ENCODE measurements at places on chromosomes 7 and 10.

- no peak for DNase-seq
Observed at GRCh38 chr7:87534072-87534471, 58.6 kb upstream of the ABCB4 start.

DNA sequence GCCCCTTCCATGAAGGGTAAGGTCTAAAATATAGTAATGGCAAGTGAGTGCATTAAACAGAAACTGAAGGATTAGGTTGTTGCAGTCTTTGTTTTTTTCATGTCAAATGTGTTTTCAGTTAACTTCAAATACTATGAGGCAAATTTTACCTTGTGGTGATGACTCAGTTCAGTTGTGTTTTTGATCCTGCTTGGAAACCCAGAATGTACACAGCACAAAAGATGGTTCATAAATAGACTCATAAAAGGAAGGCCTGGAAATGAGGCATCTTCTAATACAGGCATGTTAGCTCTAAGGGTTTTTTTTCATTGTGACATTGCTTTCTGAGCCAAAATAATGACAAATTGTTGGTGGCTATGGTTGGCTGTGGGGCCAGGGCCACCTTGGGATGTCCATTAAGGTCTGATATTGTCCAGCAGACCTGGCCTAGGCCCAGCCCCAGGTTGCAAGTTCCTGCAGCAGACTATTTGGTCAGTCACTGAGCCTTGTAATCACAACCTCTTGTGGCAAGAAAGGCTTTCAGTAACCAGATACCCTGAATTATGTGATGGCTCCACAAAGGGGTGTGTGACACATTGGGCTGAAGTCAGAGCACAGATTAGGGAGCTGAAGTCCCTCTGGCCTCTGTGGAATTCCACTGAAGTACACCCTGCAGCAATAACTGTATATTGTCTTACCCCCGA is 69.0 kb upstream of the SAMD8 start:
- DNase-seq = no peak

DNA sequence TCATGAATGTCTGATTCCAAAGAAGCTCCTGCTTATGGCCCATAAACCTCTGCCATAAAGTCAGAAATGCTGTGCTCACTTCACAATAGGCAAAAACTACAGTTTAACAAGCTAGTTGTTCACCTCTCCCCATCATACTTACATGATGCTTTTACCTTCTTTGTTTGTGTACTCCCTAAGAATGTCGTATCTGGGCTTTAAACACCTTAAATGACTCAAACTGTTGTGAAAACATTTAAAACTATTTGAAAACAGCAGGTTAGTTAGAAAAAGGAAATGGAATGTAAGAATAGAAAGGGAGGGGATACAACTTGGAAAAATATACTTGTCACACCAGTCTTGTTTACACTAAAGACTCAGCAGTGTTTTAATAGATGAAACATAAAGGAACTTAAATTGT is 128.2 kb upstream of the AGR3 start:
- no peak for DNase-seq

DNA sequence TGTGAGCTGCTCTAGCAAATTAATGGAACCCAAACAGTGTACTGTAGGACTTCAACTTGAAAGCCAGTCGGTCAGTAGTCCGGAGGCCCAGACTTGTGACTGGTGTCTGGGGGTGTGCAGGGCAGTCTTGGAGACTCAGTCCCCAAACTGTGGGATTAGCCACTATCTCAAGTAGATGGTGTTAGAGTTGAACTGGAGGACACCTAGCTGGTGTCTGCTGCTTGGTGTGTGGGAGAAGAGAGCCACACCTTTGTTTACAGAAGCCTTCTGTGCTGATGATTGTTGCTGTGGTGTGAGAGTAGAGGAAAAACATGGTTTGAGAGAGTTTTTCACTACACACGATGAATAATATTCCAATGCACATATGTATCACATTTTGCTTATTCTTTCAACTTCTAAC is 47.4 kb downstream of the CUL2 start:
- no peak for DNase-seq

DNA sequence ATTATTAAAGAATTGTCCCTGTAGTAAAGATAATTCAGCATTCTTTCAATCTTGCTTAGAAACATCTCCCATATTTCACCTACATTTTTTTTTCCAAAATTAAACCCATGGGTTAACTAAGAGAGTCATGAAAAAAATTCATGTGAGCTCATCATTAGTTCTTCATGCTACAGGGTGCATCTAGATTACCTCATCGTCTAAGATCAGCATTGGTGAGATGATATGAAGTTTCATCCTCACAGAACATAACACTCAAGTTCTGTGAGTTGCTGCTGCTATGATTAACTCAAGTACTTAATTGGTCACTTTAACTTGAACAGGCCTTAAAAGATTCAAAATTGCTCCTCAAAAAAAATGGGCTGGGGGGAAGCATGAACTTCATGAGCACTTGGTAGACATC is 50.0 kb downstream of the RAB11FIP2 start:
- DNase-seq = no peak

GRCh38 chr10:43093423-43094076 is 16.7 kb downstream of the RET start:
- no peak for DNase-seq

- no peak for DNase-seq
Observed at GRCh38 chr10:47349516-47349915, 1.4 kb downstream of the RBP3 start.

- DNase-seq = no peak
Observed at GRCh38 chr7:131945957-131946544, 389.6 kb upstream of the PODXL start.

DNA sequence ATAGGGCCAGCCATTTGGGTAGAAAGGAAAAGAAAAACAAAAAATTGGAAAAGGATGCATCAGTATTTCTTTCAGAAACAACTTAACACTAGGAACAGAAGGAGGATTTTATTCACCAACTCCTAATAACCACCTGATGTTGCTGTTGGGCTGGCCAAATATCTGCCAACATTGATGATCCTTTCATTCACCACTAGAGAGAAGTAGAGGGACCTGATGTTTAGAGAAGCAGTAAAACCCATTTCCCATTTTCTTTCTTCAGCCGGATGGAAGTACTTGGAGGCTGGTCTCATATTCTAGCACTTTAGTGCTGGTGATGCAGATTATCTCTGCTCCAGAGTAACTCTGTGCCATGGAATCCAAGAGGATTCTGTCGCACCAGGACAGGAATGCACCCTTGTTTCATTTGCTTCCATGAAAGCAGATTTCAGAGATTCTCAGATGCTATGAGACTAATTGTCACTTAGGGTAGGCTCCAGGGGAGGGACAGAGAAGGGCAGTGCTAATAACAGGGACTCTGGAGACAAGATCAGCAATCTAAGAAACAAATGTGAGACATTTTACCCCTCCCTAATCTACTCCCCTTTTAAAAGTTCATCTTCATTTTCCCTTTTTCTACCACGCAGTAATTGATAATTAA is 3.1 kb downstream of the KLLN start:
- no peak for DNase-seq

- DNase-seq = no peak
Observed at GRCh38 chr7:88046839-88047573, 113.0 kb downstream of the ADAM22 start.

GRCh38 chr7:154927624-154928125 is 75.2 kb downstream of the PAXIP1 start:
- peak; percentile 65 for DNase-seq

DNA sequence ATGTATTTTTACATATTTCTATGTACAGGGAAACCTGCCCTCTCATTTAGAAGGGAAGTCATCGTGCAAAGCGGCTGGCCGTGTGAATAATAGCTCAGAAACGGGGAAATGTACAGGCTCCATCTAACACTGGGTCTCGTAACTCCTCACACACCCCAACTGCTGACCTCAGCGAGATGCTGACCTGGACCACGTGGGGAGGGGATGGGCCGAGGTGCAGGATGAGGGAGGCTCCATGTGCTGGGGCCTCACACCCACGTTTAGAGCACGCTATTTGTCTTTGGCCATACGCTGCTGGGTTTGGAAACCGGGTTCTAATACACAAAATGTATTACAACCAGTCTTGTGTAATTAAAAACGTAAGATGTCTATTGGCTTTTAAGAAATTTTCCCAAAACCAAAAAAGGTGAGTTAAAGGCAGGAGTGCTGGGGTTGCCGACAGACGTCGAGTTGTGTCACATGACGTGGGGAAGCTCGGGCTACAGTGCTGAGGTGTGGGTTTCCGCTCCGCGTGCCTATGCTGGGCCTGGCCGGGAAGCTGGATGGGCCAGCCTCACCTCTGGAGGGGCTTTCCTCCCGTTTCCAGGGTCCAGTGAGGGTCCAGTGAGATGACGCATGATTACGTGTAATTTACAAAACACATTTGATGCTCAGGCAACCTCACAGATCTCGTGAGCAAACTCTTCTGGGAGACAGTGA is 215.6 kb downstream of the DNAJB6 start:
- DNase-seq = no peak

DNA sequence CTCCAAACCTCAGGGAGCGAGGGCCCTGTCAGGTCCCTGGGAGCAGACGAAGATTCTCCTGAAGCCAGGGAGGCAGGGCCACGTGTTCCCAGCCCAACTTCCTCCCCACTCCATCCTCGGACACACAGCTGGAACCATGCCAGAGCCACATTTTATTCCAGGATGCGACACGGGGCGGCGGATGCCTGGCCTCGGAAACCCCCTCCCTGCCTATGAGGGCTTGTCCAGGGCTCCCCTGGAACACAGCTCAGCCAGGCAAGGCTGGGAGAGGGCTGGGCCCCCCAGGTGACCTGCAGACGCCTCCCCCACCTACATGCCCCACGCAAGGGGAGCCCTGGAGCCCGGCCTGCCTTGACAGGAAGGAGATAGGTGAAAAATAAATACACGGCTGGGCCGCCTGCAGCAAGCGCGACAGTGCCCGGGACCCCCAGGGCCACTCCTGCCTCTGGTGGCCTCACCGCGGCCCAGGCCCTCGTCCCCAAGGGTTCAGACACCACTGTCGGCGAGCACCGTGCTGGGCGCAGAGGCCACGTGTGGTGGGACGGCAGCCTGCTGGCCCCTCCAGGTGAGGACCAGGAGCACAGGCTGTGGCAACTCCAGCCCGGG is 21.5 kb downstream of the GET4 start:
- no peak for DNase-seq

- no peak for DNase-seq
Observed at GRCh38 chr10:77430530-77430929, 207.1 kb downstream of the KCNMA1 start.

DNA sequence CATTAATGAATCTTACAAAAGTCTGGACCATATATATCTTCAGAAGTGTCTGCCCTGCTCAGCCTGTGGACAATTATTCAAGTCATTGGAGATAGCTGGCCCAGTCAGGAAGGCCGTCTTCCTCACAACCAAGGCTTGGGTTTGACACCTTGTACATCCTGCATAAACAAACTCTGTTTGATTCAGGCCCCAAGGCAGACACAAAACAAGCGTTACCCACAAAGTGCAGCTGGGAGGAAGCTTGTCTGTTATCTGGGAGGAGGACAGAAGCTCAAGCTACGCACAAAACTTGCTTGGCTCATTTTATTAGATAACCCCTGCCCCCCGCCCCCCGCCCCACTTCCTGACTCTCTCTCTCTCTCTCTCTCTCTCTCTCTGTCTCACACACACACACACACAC is 166.9 kb upstream of the WDR11 start:
- no peak for DNase-seq

GRCh38 chr7:132422502-132423111 is 153.7 kb downstream of the PLXNA4 start:
- no peak for DNase-seq

DNA sequence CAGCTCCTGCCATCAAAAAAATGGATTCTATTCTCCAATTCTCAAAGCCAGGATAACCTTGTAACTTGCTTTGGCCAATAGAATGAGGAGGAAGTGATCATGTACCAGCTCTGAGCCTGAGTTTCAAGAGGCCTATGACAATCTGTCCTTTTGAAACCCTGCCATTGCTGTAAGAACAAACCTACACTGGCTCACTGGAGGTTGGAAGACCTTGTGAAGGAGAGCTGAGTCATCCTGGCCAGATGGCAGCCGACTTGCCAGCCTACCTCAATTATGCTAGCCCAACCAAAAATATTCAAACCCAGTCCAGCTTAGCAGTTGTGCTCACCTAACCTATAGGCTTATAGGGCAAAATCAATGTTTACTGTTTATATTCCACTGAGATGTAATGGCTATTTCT is 93.0 kb downstream of the HGF start:
- DNase-seq = no peak

DNA sequence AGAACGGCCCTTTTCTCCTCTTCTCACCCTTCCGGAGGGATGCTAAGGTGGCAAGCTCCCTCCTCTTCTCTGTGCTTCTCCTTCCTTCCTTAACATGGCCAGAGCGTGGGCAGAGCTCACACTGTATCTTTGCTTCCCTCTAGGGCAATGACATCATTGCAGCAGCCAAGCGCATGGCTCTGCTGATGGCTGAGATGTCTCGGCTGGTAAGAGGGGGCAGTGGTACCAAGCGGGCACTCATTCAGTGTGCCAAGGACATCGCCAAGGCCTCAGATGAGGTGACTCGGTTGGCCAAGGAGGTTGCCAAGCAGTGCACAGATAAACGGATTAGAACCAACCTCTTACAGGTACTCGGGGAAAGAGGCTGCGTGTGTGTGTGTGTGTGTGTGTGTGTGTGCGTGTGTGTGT is 36.6 kb downstream of the AP3M1 start:
- no peak for DNase-seq

GRCh38 chr7:77202481-77202976 is 2.9 kb upstream of the FGL2 start:
- DNase-seq = no peak

GRCh38 chr7:143085109-143085508 is 33.0 kb downstream of the OR6V1 start:
- DNase-seq = no peak

DNA sequence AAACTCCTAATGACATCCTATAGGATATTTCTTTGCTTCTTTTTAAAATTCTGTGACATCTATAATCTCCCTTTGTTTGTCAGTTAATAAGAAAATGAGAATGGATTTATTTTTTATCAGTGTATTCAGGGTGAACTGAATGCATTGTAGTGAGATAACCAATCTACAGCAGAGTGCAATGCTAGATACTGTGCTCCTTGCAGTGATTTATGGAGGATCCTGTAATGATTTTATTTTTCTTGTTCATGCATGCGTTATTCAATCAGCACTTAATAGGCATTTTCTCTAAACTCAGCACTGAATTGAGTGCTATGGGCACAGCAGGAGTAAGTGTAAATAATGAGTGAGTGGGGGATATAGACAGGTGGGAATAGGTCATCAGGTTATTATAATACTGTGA is 253.9 kb downstream of the CDK14 start:
- DNase-seq = no peak

- DNase-seq = no peak
Observed at GRCh38 chr10:95429639-95430038, 131.5 kb downstream of the SORBS1 start.

DNA sequence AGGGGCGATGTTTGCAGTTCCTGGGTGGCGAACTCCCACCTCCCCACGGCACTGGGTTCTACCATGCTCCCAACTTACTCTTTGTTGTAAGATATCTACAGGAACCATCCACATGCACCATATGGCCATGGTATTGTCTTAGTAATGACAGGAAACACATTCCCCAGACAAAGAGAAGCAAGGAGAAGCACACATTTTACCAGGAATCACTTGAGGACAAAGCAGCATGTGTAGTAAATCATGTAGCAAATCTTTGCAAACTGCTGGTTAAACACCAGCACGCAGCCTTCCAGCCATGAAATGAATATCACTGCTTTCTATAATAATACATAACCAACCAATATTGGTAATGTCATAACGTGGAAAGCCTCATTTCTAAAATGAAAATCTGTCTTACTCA is 101.2 kb downstream of the NRP1 start:
- no peak for DNase-seq

Measured in stimulated activated CD4-positive, alpha-beta T cell treated with anti-CD3 and anti-CD28 coated beads, Interleukin-1b, Interleukin-23, amount 100 ng/mL, for 4 hours (primary cell).